Activated CD8-positive, alpha-beta memory T cell treated with anti-CD3 and anti-CD28 coated beads, Interleukin-2, amount 10 ng/mL, durations not matched to agents 7 days and 5 days (primary cell): ENCODE measurements at places on chromosomes 6 and 20. TPM values are rescaled to one million over a fixed set of nuclear protein-coding genes. Genes with fewer than 3 reads are reported as not detected.

- DNase-seq: no peak
Measured at GRCh38 chr6:148472171-148473105, 129.8 kb downstream of the SASH1 start.

DNA sequence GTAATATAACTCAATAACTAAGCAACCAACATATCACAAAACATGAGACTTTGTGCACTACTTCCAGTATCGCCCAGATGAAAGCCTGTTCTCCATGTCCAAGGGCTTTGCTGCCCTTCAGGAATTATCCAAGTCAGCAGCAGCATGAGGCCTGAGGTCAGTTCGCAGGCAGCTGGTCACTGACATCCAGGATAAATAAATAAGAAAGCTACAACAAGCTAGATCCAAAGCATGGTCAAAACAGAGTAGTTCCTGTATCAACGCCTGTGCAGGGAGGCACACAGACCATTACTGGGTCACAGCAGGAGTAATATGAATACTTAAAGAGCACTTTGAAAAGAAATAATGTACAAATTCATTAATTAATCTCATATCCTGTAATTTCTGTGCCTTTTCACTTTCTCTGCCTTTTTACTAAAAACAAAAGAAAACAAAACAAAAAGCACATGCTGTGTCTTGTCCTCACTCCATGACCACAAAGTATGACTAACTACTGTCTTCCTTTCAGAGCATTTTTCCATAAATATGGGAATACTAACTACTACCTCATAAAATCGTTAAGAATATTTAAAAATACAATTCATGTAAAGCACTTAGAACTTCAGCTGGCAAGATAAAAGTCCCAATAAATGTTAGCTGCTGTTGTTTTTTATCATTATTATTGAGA lies 374.9 kb upstream of the IRAK1BP1 start:
- DNase-seq: no peak

SYNCRIP gene
- total RNA-seq: 146 TPM

- no peak for DNase-seq
Measured at GRCh38 chr6:106250953-106251352, 74.6 kb downstream of the ATG5 start.

DNA sequence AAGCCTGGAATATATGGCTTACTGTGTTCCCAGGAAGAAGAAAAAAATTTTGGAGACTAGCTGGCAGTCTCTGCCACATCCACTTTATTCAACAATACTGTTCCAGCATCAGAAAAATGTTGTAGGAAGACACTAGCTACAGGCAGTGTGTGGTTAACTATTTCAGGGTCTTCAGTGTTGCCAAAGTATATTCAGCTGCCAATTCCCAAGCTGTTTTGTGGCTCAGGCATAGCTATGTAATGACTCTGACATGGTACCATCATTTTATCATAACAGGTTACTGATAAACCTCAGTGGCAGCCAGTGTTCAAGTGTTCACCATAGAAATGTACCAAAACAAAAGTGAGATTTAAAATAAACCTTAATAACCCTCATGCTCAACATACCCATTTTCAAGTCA lies 503.1 kb downstream of the ADGRB3 start:
- no peak for DNase-seq

CALHM4 gene
- total RNA-seq: not detected

DNA sequence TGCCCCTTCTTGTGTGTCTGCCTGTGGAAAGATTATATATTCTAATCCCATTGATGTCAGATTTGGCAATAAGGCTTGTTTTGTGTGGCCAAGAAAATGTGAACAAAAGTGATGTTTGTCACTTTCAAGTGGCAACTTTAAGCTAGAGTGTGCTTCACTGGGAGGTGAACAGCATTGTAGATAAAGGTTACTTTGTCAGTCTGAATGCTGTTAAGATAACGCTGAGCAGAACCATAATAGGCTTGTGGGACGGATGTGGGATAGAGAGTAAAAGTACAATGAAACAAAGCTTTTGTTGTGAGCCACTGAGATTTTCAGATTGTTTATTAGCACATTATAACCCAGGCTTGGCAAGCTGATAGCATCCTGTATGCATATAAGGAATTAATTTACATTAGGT lies 303.8 kb upstream of the MAN1A1 start:
- DNase-seq: no peak

- no peak for DNase-seq
Measured at GRCh38 chr20:631101-631500, 21.0 kb upstream of the TCF15 start.

NOX3 gene
- total RNA-seq: not detected

DNA sequence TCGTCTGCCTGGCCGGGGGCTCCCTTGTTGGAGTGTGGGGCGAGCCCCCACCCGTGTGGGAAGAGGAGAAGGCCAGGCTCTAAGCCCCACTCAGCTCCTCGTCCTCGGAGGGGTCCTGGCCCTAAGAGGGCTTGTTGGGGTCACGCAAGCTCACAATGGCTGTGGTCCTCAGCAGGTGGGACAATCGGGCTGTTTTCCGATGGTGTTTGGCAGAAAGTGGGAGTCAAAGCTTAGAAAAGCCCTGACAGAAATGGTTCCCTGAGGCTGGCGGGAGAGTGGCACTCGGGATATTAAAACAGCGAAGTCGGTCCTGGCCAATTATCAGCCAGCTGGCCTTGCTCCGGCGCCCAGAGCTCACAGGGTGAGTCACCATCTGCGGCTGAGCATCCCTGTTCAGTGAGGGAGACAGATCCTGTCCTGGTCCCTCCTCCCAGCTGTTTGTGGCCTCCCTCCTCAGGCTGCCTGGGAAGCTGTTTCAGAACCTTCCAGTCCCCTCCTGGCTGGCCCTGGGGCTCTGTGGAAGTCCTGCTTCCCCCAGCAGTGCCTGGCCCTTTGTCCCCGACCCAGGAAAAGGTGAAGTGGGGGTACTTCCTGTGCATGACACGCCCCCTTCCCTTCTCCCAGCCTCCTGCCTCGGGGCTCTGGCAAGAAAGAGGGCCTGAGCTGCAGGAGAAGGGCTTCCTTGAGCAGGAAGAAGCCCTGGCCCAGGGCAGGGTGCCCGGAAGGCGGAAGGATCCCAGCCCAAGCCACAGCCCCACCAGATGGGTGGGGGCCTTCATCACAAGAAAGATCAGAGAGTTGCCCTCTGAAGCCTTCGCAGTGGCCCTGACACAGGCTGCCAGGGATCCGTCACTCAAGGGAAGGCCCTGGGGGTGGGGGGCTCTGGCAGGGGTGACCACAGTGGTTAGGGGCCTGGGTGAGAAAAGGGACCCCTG lies 53.6 kb upstream of the BHLHE23 start:
- DNase-seq: no peak

XKR7 gene
- total RNA-seq: not detected
